ENCODE measurements at places on chromosomes 7 and 10.

DNA sequence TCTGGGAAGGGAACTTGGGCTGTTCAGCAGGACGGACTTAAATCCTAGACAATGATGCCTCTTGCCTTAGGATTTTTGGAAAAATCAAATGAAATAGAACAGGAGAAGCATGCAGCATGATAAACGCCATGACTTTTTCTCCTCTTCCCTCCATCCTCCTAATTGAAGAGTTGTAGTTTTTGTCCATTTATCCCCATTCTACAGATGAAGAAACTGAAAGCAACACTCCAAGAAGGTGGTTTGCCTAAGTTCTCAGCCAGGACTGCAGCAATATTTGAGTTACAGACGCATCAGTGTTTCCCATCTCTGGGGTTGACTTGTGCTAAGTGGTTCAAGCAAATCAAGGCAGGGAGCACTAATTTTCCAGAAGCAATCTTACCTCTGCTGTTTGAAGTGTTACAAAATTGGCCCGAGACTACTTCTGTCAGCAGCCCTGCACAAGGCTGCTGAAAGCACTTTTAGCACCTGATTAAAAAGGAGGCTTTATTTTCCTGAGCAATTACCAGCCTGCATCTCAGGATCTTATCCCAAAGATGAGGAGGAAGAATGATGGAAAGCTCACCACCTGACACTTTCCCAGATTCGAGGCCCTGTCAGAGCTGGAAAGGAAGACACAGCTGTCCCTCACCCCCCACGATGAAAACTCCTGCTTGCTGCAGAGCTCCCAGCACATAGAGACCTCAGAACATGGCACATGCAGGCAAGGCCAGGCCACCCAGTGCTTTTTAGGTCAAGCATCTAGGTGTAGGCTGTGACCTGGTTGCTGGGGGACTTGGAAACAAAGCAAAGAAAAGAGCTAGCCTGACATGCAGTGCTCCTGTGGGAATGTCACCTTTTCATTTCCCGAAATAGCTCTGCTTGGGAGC, 19.7 kb upstream of the C10orf71 start:
- DNase-seq, result no peak

DNA sequence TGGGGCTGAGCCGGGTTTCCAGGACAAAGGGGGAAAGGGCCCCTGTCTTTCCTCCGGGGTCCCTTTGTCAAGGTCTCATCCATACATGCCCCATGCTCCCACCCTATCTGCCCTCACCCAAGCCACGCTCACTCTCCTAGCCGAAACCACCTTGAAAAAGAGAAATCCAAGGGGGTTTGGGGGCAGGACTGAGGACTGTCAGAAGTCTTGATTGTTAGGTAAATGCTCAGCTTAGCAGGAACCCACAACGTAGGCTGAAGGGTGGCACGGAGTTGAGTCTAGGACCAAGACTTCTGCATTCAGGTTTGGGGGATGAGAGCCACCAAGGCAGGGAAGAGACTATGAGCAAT, 719 bp upstream of the PGAM2 start:
- DNase-seq, result no peak

- DNase-seq, result no peak
Observed at GRCh38 chr10:19719284-19719683, 96.9 kb upstream of the PLXDC2 start.

GRCh38 chr7:101618207-101618839, 10.8 kb downstream of the MYL10 start:
- DNase-seq, result no peak

DNA sequence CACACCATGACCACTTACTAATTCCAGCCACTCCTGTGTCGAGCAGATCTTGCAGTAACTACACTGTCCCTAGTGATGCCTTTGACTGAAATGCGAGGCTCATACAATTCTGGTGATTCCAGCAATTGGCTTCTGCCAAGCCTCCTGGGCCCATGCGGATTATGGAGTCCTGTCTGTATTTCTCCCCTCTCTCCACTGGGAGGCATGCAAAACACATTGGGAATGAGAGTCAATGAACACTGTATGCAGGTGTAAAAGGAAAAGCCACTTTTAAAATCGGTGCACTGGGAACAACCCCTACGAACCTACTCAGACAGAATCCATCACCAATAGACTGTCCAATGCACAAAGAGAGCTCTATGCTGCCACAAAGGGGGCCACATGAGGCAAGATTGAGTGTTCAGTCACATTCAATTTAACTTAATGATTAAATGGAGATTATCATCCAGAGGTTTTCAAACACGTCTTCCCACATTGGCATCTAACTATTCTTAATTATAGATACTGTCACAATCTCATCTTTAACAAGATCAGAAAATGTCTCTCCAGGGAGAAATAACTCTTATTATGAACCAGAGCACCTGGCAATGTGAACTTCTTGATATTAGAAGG, 550.6 kb downstream of the GLRX3 start:
- no peak for DNase-seq

DNA sequence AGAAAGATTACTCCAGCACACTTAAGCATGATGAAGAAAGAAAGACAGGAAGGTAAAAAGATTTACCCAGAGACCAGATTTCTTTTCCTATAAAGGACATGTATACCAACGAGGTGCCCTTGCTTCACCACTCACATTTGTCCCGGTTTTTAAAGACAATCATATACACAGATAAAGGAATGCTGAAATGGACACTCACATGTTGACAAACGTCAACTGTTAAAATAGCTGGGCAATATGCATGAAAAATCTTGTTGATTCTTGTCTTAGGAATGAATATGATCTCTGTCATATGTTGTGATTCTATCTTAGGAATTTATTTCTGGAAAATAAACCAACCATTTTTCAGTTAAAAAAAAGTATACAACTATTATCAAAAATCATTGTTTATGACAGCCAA, 158.2 kb downstream of the SRPK2 start:
- DNase-seq, result no peak

- DNase-seq, result no peak
Observed at GRCh38 chr7:1768832-1769231, 98.8 kb downstream of the ELFN1 start.

- no peak for DNase-seq
Observed at GRCh38 chr7:101114492-101114891, 12.4 kb upstream of the SERPINE1 start.

DNA sequence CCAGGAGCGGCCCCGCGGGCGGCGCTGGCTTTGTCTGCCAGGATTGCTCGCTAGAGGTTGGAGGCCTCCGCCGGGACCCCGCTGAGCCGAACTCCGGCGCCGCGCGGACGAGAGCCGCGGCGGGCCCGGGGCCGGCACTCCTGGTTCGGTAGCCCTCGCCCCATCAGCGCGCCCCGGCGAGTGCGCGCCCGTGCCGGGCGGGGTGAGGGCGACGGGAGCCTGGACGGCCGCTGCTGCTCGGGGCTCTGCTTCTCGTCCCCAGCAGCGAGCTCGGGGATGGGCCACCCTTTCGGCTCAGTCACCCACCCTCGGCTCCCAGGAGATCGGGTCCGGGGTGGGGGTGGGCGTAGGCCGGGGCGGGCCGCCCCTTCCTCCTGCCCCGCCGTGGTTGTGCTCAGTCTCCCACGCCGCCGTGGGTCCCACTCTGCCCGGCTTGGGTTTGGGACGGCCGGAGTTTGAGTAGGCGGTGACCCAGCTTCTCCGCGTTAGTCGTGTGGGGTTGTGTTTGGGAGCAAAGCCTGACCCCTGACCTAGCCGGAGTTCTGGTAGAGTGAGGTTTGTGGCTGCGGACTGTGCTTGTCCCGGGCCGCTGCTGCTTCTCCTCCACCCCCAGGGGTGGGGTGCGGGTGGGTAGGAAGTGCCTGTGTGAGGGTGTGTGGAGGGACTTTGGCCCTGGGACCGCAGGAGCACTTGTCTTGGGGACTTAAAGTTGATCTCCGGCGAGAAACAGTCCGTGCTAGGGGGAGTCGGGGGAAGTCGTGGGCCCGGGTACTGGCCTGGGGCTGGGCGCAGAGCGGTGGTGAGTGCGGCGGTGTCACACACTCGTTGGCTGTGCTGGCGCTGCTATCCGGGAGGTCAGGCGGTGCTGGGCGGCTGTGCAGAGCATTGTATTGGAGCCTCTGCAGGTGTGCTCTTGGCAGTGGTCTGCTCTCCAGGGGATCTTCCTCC, 677 bp downstream of the TSPAN14 start:
- DNase-seq, result no peak

DNA sequence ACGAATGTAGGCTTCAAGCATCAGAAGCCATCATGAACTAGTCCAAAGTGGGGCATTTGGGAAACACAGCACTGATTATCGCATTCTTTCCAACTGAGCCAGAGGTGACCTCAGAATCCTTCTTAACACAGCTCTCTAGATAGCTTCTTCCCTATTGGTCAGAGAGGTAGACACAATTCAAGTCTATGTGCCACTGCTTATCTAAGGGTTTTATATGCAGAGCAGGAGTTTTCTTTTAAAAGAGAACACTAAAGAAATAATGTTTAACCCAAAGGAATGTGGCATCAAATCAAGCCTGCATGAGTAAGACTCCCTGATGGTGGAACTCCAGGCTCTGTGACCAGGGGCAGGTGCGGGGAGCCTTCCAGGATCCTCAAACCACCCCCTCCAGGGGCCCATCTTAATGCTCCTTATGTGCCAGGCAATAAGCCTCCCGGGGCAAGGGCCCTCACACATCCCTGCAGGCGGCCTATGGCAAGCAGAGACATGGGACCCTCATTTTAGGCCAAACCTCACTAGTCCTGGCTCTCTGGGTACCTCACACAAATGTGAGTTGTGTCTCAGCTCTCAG, 13.8 kb downstream of the HSPA12A start:
- no peak for DNase-seq

- no peak for DNase-seq
Observed at GRCh38 chr10:8273749-8274148, 219.3 kb downstream of the GATA3 start.

- no peak for DNase-seq
Observed at GRCh38 chr10:32680803-32681557, 235.0 kb downstream of the CCDC7 start.

GRCh38 chr7:44062903-44063295, 2.5 kb downstream of the PGAM2 start:
- no peak for DNase-seq

GRCh38 chr10:100743626-100744135, 1.7 kb upstream of the PAX2 start:
- DNase-seq, result no peak

DNA sequence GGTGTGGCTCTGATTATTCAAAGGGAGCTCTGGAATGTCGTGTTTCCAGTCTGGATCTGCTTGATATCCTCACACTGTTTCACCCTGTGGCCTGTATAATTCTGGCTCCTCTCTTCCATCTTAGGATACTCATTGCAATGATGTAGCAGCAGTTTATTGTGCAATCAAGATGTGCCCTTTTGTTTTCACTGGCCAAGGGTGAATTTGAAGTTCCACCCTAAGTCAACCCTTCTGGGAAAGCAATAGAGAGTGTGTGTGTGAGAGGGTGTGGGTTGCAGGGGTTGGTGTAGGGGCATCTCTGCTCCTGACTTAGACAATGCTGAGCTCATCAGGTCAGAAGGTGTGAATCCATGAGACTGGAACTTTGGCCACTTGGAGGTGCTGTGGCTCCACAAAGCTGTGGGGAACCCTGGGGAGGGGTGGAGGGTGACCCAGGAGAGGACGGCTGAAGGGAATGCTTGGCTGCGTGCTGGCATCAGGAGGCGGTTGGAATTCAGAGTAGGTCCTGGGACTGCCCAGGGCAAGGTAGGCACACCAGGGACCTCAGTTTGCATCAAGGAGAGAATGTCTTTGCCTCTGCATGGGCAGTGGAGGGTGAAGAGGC, 118.0 kb upstream of the PRSS58 start:
- no peak for DNase-seq

GRCh38 chr7:109950821-109951564, 1139.9 kb upstream of the LRRN3 start:
- no peak for DNase-seq

GRCh38 chr10:269440-270074, 134.3 kb downstream of the ZMYND11 start:
- no peak for DNase-seq

DNA sequence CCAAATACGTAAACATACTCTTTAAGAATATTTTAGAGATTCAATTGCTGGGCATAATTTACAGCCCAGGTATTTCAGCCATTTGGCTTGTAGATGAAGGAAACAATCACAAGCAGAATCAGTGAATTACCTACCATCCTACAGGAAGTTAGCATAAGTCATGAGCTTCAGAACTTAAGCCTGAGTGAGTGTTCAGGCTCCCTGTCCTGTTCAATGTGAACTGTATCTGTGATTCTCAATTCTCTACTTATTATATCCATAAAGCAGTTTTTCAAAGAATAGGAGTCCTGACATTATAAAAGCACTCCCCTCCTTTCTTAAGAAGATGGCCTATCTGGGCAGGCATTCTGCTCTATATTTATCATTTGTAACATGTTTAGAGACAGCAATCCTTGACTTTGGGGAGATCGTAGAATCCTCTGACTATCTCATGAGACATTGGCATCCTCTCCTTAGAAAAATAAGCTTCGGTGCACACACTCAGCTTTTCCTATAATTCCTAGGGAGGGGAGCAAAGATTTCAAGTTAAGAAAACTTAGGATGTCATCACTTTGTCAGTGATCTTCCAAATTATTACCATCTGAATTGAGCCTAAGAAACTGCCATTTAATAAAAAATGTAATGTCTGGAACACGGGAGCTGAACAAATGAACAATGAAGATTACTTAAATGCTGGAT, 645.2 kb upstream of the IGFBP3 start:
- no peak for DNase-seq

DNA sequence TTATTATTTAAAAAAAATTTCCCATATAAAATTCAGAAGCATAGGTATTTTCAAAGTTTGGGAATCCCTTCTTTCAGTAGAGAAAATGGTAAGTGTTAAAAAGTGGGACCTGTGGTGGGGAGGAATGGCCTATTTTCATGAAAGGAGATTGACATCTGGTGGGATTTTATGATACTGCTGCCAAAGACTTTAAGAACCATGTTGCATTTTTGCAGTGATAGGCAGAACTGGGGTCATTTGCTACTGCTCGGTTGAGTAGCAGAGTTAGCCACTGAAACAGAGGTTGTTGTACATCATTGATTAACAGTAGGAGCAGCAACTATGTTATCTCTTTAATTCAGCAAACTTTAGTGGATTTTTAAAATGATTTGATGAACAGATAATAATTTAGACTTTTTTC, 4.4 kb downstream of the BICC1 start:
- no peak for DNase-seq

DNA sequence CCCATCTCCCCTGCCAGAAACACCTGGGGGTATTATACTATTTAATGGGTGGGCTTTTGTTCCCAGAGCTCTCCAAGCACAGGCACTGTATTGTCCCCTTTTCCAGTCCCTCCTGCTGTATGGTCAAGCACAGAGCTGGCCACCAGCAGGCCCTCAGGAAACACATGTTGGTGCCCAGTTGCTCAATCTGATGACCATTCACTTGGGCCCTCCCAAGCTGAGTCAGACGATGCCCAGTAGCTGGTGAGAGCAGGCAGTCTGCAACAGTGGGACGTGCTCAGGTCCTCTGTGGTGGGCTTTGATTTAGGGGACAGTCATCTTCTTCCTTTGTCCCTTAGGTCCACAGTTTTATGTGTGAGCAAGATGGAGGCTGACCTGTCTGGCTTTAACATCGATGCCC, 11.8 kb downstream of the SFXN2 start:
- DNase-seq, result no peak

GRCh38 chr7:36190447-36191291, 37.6 kb downstream of the EEPD1 start:
- no peak for DNase-seq
